Stimulated activated CD4-positive, alpha-beta T cell treated with anti-CD3 and anti-CD28 coated beads, Interleukin-1b, Interleukin-23, amount 100 ng/mL, for 48 hours (primary cell): ENCODE measurements at places on chromosomes 11 and 22.

DNA sequence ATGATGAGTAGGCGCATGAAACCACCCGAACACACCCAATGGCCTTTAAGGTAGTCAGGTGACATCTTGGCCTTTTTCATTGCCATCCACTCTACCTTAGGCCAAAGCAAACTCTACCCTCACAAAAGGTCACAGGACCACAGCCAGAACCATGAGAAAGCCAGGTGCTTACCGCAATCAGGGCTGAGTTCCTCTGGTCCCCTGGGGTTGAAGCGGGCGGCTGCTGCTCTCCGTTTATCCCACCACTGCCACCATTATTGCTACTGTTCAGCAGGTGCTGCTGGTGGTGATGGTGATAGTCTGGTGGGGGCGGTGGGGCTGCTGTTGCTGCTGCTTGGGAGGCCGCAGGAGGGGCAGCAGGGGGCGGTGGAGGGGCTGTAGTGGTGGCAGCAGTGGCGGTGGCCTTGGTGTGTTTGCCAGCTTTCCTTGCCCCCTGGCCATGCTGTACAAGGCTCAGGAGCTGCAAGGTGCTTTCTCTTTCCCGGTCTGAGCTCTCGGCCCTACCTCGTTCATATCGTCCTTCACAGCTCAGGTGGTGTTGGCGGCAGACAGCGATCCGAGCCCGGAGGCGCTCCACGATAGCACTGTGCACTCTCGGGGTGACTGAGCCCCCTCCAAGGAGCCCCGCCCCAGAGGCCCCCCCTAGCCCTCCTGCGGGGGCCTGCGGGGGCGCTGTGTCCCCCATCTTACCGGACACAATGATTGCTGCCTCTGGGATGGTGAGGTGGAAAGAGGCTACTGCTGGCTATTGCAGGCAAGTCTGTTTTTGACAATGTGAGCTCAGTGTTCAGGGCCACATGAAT is 1.6 kb downstream of the MAML2 start:
- peak; percentile 69 for DNase-seq

DNA sequence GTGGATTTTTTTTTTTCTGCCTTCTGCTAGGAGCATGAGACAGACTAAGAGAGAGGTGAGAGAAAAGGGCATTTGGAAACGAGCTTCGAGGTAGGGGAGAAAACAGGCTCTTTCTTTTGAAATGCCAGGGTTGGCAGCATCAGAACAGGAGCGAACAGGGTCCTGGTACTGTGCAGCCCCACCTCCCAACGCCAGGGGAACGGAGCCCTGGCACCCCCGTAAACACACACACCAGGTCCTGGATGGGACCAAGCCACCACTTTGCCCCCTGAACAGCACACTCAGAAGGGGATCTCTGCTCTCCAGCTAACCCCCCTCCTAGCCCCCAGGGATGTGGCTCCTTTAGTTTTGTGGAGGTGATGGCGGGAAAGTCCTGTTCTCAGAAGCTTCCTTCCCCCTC is 127.1 kb downstream of the CTTN start:
- no peak for DNase-seq

GRCh38 chr11:103961010-103961409 is 75.4 kb upstream of the DDI1 start:
- no peak for DNase-seq

- no peak for DNase-seq
Observed at GRCh38 chr22:39915295-39915726, 14.4 kb downstream of the GRAP2 start.

GRCh38 chr11:100646545-100646944 is 40.5 kb upstream of the ARHGAP42 start:
- no peak for DNase-seq

GRCh38 chr11:90737444-90738050 is 514.7 kb upstream of the CHORDC1 start:
- no peak for DNase-seq

- no peak for DNase-seq
Observed at GRCh38 chr11:6345366-6345765, 25.1 kb upstream of the CAVIN3 start.

GRCh38 chr11:65489035-65489705 is 9.7 kb upstream of the MALAT1 start:
- DNase-seq, result no peak

- DNase-seq, result no peak
Observed at GRCh38 chr11:116073854-116074837, 569.9 kb upstream of the CADM1 start.

DNA sequence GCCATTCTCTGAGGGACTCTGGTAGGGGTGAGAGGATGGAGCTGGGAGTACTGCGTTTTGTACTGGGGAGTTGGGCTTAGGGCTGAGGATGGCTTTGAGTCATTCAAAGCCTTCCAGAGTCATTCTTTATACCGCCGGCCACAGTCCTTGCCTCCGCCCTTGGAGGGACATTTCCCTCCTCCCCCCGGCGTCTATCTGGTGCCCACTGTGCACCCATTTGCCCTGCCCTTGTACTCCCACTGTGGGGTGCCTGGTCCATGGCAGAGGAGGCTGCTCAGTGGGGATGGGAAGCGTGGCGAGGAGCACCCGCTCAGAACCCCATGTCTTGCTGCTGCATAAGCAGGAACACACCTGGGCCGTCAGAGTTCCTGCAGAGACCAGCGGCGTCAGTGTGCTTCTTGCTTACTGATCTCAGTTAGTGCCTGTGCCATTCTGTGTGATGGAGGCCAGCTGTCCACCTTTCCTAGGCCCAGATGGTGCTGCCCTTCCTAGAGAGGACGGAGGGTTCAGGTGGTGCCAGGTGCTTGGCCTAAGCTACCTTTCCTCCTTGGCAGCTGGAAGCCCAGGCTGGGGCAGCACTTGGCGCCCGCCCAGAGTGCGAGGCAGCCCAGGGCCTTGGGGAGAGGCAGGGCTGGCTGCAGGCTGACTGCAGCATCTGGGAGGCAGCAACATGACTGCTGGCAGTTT is 23.3 kb upstream of the TMEM191C start:
- DNase-seq, result no peak

- no peak for DNase-seq
Observed at GRCh38 chr22:48708558-48709245, 1119.0 kb downstream of the BRD1 start.

- DNase-seq, result no peak
Observed at GRCh38 chr22:30204742-30205111, 41.8 kb downstream of the LIF start.

DNA sequence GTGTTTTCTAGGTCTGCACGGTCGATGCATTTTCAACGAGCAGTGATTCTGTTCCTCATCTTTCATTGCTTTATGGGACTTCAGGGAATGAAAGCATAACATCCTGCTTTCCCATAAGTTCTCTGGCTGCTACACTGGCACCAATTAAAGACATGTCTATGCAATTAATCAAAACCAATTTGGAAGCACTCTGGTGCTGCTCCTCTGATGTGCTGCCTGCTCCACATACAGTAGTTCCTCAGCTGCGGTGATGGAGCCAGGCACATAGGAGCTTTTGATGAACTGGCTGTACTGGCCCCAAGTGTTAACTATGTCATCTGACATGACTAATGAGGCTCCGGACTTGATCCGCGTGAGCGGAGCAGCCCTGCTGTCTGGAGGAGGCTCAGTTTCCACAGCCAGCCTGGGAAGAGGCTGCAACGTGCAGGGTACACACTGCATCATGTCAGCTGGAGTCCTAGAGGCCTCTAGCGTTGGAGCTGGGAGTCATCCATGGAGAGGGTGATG is 29.8 kb downstream of the GVQW3 start:
- no peak for DNase-seq

- no peak for DNase-seq
Observed at GRCh38 chr11:94031625-94032024, 10.5 kb downstream of the HEPHL1 start.

DNA sequence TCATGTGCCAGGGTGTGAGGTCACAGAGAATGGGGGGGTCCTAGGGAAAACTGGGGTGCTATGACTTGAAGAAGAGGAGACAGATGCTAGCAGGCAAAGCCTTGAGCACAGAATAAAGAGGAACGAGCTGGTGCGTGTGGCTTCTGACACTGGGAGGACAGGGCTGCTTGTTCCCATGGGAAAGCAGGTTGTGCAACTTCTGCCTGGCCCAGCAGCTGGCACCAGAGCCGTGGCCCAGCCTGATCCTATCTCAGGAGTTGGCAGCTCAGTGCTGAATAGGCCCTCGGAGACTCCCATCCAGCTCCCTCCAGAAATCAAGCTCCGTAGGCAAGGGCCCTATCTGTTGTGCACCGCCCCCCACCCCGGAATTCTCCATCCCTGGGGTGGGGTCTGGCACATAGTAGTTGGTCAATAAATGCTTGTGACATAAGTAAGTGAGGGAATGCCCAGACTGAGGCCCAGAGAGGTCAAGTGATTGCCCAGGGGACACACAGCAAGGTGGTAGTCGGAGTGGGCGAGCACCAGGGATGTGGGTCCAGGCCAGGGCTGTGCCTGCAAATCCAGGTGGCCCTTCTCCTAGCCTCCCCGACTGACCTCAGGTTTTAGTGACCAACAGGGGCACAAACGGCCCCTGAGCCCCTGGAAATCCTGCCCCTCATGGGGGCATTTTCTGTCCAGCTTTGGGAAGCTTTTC is 19.5 kb upstream of the FADD start:
- DNase-seq, result no peak

GRCh38 chr11:31340903-31341572 is 28.5 kb downstream of the DCDC1 start:
- no peak for DNase-seq

GRCh38 chr11:31972623-31973022 is 118.3 kb upstream of the RCN1 start:
- no peak for DNase-seq

GRCh38 chr22:20904008-20904979 is 12.9 kb upstream of the CRKL start:
- DNase-seq, result no peak

DNA sequence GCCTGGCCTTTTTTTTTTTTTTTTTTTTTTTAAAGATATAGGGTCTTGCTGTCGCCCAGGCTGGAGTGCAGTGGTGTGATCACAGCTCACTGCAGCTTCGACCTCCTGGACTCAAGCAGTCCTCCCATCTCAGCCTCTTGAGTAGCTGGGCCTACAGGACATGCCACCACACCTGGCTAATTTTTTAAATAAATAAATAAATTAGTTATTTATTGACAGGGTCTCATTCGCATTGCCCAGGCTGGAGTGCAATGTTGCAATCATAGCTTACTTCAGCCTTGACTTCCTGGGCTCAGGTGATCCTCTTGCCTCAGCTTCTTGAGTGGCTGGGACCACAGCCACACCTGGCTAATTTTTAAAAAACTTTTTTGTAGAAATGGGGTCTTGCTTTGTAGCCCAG is 10.5 kb downstream of the AP2A2 start:
- DNase-seq, result no peak

DNA sequence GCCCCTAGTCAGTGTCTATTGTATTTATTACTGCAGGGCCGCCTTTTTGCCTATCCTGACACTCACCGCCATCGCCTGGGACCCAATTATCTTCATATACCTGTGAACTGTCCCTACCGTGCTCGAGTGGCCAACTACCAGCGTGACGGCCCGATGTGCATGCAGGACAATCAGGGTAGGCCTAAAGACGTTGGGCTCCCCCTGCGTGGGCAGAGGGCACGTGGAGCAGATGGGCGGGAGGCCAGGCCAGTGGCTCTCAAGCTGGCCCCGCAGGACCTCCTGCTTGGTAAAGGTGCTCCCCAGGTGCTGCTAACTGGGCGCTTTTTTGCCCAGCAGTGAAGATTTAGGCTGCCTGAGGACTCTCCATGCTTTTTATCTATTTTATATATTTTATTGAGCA is 22.5 kb downstream of the CAT start:
- DNase-seq, result no peak

DNA sequence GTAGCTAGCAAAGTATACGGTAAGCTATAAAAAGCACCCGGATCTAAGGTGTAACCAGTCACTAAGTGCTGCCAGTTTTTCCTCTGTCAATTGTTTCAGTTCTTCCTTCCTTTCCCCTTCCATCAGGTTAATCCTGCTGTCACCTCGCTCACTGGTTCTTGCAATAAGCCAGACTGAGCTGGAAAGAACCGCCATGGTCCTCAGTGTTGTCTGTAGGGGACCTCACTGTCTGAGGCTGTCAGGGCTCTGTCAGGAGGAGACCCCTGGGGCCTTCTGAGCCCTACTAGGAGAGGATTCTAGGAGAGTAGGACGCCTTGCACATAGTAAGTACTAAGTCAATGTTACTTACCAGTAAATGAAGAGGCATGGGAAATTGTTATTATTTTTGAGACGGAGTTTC is 1.4 kb upstream of the TBC1D22A start:
- no peak for DNase-seq

DNA sequence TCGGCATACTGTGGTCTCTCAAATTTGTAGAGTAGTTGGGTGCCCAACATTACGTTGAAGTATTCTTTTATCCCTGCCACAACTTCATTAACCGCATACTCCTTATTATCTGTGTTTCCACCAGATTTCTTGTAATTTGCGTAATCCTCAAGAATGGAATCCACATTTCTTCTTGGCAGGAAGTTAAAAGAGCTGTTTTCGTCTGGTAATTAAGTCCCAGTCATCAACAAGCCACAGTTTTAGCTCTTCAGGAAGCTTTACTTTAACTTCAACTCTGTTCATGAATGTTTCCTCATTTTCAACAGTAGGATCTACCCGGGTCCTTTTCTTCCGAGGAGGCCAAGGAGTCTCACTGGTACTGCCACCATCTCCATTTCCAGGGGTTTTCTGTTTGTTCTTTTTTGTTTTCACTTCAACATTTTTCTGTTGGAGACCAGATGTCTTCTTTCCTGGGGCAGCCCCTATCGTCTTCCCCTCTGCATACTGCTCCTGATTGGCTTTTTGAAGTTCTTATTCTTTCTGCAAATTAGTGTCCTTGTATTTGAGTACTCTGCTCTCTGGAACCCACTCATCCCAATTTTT is 30.3 kb downstream of the PDE3B start:
- no peak for DNase-seq

- no peak for DNase-seq
Observed at GRCh38 chr11:16809886-16810668, 71.6 kb downstream of the C11orf58 start.

GRCh38 chr11:63944987-63945386 is 6.2 kb downstream of the NAA40 start:
- no peak for DNase-seq

GRCh38 chr11:131857246-131857645 is 486.8 kb downstream of the NTM start:
- DNase-seq, result no peak

DNA sequence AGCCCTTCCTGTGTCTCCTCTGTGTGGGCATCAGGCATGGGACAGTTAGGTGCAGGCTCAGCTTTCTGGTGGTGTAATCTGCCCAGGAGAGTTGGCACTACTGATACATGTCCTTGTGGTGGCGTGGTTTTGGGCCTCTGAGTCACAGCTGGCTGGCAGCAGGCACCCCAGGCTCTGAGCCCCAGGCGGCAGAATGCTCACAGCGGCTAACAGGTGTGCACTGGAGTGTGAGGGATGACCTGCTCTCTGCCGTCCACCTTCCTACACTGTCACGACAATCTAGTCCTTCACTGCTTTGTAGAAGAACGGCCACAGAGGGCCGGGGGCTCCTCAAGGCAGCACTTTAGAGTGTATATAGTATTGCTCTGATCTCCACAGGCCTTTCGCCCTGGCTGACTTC is 100.3 kb upstream of the PITPNB start:
- no peak for DNase-seq

- no peak for DNase-seq
Observed at GRCh38 chr22:46353483-46354105, 18.1 kb downstream of the TRMU start.
